ENCODE measurements at places on chromosomes 5 and 9.

GRCh38 chr9:3708751-3709150 is 182.9 kb upstream of the RFX3 start:
- DNase-seq, result no peak

- DNase-seq, result no peak
These were observed 177.3 kb upstream of the FST start for GRCh38 chr5:53303105-53303504.

- DNase-seq, result no peak
These were observed 5.0 kb upstream of the POLR1E start for GRCh38 chr9:37480759-37481158.

- DNase-seq, result no peak
These were observed 24.2 kb downstream of the JADE2 start for GRCh38 chr5:134549714-134550113.

DNA sequence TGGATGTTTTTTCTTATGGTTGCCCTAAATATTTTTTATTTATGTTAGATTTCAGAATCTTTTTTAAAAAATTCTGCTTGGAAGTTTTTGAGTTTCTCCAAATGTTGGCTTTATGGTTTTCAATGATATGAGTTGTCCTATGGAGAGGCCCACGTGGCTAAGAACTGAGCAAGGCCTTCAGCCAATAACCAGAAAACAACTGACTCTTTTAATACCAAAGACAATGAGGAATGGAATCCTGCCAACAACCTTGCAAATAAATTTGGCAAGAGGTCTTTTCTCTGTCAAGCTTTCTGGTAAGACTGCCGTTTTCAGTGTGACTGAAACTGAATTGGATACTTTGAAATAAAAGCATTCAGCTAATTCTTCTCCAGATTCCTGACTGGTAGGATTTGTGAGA is 1740.1 kb upstream of the WWC1 start:
- no peak for DNase-seq

DNA sequence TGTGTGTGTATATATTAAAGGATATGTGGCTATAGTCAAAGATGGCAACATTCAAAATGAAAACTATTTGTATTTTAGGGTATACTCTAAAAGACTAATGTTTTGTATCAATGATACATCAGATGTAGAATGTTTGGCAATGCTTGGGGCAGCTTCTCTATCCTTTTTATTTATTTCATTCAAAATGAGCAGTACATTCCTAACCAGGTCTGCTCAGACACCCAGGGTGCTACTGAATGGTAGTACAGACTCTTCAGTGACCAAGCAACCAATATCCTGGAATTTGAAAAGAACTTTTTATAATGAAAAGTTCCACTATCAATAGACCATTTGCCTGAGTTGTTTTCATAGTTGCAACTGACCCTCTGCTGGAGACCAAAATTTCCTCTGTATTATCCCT is 23.9 kb downstream of the MEGF9 start:
- no peak for DNase-seq

- DNase-seq, result no peak
These were observed 9.8 kb downstream of the LURAP1L start for GRCh38 chr9:12784461-12785259.

- no peak for DNase-seq
These were observed 25.0 kb downstream of the PTCH1 start for GRCh38 chr9:95491543-95492320.

DNA sequence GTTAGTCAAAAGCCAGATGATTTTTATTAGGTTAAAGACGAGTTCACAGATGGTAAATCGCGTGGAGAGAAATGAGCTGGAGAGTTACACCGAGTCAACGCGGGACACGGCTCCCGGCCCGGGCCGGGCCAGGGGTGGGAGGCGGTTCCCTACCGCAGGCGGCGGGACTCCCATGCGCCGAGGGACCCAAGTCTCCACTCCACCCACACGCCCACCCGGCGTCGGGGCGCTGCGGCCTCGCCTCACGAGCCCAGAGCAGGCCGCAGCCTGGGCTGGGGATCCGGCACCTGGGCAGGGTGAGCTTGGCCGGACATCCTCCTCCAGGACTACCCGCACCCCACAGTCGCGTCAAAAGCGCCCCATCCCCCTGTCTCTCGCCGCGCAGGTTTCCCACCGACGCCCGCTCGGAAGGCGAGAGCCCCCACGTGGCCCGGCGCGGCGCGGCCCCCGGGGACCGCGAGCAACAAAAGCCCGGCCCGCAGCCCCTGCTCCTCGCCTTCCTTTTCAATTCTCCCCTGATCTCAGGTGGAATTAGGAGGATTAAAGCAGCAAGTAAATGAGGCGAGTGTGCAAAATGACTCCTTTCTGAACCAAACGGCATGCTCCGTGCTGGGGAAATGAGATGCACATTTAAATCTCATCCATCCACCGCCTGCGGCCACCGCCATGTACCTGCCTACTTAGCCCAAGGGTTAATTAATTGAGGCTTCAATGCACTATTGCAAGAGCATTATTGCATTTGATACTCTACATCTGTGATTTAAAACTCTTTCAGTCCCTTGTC is 196.5 kb upstream of the TBCA start:
- no peak for DNase-seq

DNA sequence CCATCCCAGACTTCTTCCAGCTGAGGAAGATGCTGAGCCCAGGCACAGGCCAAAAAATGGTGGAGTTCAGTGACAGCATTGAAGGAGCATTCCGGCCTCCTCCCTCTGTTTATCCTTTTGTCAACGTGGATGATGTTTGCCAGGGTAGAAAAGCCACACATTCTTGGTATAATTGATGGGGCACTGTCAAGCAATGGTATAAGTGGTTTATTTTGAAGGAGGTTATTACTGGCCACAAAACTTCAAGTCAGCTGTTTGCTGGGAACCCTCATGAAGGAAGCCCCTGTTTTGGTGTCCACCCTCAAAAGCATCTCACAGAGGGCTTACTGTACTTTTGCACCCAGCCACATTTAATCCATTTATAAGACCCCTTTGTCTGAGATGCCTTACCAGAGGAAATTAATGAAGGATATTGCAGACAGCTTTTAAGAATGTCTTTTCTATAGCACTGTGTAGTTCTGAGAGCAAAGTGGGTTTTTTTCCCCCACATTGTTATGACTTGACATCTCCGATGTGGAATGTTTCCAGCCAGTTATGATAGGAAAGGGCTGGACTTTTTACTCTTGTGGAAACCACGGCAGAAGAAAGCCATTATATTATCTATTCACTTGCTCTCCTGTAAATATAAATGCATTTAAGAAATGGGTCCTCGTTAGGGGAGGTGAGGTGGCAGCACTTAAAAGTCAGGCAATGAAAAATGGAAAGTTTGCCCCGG is 95.5 kb upstream of the SPATA31D4 start:
- DNase-seq, result no peak
